ENCODE measurements at places on chromosomes 3 and 15.

GRCh38 chr15:88663141-88663621, 24.4 kb downstream of the ISG20 start:
- no peak for DNase-seq

GRCh38 chr3:73603762-73604171, 21.0 kb downstream of the PDZRN3 start:
- DNase-seq, result no peak

- no peak for DNase-seq
Measured at GRCh38 chr3:61060411-61060861, 190.8 kb downstream of the FHIT start.

GRCh38 chr3:58308728-58309127, 2.4 kb downstream of the HTD2 start:
- DNase-seq, result no peak

DNA sequence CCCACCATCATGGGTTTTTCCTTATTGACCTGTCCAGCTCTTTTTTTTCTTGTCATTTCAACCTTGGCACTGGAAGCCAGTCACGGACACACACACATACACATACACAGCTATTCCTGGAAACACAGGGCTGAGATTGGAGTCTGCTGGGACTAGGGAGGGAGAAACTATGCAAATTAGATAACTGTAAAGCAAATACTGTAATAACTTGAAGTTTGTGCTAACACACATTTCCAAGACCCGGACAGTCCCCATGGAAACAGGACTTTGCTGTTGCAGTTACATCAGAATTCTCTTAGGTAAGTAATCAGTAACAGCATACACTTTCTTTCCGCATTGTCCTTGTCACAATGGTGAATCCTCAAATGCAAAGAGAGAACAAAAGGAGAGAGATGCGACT, 304.4 kb downstream of the KBTBD8 start:
- DNase-seq, result no peak
